ENCODE measurements at places on chromosomes 11 and 22.

GRCh38 chr22:30445438-30446145, 20.0 kb downstream of the MTFP1 start:
- DNase-seq: no peak

DNA sequence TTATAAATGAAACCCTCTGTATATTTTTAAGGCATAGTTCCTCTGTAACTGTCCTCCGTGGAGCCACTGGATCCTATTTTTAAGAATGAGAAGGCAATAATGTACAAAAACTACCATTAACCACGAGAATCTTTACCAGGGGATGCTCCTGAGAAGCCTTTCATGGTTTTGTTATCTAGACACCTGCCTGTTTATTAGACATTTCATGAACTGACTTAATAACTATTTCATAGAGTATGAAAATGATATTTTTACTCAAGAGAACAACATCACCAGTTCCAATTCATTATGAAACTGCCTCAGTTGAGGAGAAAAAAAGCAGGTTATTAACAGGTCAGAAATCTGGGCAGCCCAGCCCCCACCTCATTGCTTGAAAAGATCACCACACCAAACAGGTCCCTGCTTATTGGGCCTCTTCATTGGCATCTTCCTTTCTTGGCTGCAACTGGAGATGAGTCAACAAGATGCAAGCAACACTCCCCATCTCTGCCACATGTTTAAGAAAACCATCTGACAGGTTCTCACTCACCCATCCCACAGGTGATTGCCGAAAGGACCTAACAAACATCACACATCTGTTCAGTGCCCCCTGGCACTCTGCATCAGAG, 27.8 kb downstream of the ETS1 start:
- no peak for DNase-seq

- no peak for DNase-seq
Observed at GRCh38 chr11:71109186-71109585, 143.2 kb downstream of the SHANK2 start.

GRCh38 chr11:130300567-130300966, 14.2 kb downstream of the ZBTB44 start:
- no peak for DNase-seq

DNA sequence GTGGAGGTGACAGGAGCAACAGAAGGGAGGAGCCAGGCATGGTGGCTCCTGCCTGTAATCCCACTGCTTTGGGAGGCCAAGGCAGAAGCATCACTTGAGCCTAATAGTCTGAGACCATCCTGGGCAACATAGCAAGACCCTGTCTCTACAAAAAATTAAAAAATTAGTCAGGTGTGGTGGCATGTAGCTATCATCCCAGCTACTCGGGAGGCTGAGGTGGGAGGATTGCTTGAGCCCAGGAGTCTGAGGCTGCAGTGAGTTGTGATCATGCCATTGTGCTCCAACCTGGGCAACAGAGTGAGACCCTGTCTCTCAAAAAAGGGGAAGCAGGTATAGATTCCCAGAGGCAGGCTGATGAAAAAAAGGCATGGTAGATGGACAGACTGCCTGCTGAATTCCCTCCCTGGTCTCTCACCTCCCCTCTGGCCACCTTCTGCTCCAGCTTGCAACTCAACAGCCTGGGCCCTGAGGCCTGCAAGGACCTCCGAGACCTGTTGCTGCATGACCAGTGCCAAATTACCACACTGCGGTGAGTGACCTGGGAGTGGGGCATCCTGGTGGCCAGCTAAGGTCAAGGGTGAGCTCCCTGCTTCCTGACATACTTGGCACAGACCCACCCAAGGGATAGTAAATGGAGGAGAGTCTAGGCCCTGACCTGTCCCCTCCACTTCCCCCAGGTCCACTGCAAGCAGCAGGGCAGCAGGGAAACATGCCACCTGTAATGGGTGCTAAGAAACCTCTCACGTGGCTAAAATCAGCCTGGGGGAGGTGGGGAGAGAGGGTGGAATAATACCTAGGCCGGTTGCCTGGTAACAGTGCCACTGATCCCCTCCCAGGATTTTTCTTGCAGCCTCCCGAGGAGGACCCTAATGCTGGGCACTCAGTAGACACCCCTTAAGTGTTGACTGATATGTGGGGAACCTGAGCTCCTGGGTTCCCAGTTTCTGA, 4.3 kb upstream of the NHERF4 start:
- no peak for DNase-seq

- no peak for DNase-seq
Observed at GRCh38 chr11:117096201-117096991, 1.8 kb downstream of the SIK3 start.

DNA sequence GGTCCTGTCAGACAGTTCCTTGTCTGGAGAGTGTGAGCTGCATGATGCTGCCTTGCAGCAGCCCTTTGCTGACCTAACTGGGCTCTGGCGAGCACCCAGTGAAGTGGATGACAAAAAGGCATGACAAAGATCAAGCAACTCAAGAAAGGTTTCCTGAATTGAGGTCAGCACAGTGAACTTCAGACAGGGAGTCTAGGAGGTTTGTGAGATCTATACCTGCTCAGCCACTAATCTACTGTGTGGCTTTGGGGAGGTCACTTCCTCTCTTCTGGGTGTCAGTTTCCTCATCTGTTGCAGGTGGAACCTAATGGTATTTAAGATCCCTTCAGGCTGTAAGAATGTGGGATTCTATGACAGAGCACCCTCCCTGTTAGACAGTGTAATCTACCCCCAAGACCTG, 213.9 kb upstream of the NARS2 start:
- DNase-seq: no peak

DNA sequence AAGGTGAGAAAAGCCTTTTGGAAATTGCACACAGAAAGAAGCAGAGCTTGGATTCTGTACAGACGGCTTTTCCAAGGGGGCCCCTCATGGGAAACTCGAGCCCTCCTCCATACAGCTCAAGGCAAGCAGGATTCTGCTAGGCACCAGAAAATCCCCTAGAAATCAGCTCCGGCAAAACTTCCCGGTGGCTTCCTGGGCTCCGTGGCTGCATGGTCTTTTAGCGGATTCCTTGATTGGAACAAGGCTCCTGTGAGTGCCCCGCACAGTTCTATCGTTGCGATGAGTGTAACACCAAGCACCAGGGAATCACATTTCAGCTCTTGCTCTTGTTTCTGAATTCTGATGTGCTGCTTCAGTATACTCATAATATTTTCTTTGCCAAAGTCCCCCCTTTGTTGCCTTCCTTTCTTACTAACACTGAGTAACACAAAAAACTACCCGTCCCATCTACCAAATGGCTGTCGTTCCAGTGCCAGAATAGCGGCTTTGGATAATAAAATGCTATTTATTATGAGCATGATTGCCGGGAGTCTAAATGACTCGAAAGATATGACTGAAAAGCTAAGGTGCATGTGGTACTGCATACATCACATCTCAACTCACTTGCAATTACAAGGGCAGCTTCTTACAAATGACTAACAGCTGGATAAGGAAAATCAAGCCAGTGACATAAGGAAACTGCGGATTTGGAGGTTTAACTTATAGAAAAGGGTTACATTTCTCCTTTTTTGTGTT, 494.1 kb downstream of the DLG2 start:
- no peak for DNase-seq

GRCh38 chr22:29216873-29217666, 11.4 kb downstream of the EMID1 start:
- DNase-seq: no peak

GRCh38 chr11:67120881-67121710, 2.0 kb downstream of the KDM2A start:
- DNase-seq: no peak

DNA sequence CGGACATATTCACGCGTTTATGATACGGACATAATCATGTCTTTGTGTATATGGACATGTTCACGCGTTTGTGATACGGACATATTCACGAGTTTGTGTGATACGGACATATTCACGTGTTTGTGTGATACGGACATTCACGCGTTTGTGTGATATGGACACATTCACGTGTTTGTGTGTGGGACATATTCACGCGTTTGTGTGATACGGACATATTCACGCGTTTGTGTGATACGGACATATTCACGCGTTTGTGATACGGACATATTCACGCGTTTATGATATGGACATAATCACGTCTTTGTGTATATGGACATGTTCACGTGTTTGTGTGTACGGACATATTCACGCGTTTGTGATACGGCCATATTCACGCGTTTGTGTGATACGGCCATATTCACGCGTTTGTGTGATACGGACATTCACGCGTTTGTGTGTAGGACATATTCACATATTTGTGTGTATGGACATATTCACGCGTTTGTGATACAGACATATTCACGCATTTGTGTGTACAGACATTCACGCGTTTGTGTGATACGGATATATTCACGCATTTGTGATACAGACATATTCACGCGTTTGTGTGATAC, 24.9 kb downstream of the PTDSS2 start:
- DNase-seq: no peak

DNA sequence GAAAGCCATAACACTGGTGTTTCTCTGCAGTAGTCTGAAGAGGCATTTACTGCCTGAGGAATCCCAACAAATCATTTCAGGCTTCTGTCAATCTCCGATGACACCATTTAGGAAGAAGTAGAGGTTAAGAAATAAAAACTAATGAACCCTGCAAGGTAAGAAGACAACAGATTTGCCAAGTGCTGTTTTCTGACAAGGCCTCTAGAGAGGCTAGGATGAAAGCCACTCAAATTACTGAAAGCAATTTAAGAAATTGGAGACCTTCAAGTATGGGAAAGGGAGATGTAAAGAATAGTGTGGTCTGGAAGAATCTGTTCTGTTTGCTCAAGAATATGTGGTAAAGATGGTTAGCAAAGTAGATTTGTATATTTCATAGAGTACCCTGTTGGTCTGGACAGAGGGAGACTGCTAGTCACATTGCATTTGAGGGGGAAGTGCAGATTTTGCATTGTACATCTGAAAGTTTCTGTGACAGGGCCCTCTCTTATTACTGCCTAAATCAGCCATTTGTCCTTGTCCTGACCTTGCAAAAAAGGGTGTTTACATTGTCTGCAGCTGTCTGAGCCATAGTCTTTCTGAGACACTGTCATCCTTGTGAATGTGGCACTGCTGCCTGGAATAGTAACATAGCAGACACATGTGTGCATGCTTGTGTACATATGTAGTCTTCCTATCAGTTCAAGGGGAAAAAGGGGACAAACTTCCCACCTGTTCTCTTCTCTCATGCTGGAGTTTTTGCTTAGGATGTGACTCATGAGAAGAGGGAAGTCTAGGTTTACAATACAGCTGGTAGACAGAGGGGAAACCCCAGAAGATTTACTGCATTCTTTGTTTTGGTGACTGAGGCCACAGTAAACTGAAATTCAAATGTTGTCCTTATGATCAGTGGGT, 640.2 kb upstream of the KIRREL3 start:
- no peak for DNase-seq

GRCh38 chr11:32962016-32962415, 53.7 kb upstream of the DEPDC7 start:
- DNase-seq: no peak

- DNase-seq: no peak
Observed at GRCh38 chr11:6203327-6203726, 2.0 kb upstream of the C11orf42 start.

DNA sequence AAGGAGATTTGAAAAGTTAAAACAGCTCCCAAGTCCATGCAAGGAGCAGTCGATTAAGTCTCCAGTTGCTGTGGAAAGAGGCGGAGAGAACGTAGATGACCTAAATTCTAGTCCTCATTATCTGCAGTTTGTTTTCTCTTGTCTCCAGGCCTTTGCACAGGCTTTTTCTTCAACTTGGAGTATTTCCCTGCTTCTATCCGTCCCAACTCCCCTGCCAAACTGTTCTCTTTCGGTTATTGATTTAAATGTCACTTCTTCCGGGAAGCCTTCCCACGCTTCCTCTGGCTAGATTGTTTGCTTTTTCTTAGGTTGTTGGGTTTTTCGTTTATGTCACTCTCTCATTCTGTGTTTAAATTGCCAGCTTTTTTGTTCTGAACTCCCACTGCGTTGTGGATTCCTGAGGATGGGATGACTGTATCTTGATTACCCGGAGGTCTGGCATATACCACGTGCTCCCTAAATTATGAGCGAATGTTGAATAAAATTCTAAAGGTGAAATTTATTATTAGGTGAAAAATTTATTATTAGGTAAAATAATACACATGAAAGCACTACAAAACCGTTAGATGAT, 463 bp downstream of the TMEM126B start:
- no peak for DNase-seq

DNA sequence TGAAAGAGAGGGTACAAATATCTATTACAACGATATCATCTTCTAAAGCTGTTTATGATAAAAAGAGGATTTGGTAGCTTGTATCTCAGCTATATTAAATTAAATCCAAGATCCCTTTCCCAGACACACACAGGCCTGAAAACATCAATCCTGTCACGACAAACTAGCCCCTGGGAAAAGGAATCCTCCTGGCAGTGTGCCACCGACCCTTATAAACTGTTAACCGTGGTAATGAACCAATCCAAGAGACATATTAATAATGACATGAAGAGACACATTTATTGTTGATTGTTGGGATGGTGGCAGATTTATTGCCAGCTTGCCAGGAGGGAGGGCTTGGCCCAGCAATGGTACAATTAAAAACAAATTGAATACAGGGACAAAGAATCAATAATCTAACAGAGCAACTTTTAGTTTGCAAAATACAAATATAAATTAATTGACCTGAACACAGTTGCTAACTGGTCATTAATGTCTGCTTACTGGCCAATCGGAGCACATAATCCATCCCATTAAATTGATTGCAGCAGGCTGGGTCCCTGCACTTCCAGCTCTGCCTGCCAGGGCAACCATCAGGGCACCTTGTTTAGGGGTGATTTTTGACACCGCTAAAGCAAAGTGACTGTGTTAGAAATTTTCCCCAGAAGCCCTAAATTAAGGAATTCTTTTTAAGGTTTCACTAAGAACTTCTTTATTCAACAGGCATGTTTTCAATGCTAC, 887.6 kb downstream of the OPCML start:
- no peak for DNase-seq

- DNase-seq: no peak
Observed at GRCh38 chr22:37279331-37280181, 2.8 kb upstream of the CYTH4 start.

- DNase-seq: no peak
Observed at GRCh38 chr11:60077216-60077817, 11.1 kb upstream of the MS4A2 start.

DNA sequence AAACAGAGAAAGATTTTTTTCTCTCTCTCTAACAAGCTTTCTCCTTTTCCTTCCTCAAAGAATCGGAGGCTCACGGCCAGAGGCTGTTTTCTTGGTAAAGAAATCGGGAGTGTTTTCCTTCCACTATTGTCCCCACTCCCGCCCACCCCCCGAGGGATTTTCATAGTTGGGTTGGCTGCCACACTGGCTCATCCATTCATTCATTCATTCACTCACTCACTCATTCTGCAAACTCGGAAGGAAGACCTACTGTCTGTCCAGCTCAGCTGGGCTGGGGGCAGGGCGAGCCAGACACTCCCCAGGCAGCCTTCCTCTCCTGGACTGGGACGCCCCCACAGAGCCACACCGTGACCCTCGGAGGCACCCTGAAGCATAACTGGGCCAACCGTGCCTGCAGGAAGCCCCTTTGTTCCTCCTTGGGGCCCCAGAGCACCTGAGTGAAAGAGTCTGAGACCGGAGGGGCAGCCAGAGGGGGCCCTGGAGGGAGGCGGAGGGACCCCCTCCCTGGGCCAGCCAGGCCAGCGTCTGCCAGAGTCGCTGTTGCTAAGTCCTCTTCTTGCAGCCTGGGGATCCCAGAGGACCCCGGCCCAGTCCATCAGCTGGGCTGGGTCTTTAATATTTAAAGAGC, 17.0 kb downstream of the CDKN1C start:
- no peak for DNase-seq
